Naive thymus-derived CD4-positive, alpha-beta T cell (primary cell): ENCODE measurements at places on chromosomes 16 and 17. TPM values are rescaled to one million over a fixed set of nuclear protein-coding genes. Genes with fewer than 3 reads are reported as not detected.

GRCh38 chr17:55224746-55225145 lies 40.0 kb upstream of the HLF start:
- no peak for DNase-seq

The RNF43 gene
- total RNA-seq, result 1.3 TPM

DNA sequence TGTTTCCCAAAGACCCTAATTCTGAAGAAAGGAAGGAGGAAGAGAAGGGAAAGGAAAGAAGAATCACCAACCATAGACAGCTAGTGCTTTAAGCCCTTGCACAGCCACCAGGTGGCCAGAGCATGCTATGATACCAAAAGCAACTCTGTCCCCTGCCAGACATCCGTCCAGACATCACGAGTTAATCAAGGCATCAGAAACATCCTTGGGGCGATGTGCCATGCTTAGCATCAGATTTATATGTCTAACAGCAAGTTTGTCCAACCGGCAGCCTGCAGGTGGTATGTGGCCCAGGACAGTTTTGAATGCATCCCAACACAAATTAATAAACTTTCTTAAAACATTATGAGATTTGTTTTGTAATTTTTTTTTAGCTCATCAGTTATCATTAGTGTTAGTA lies 2.9 kb upstream of the CRYBA1 start:
- DNase-seq, result no peak

- DNase-seq, result no peak
Observed at GRCh38 chr16:15521758-15522509, 87.5 kb downstream of the BMERB1 start.

GRCh38 chr16:73142053-73142854 lies 94.3 kb upstream of the ZFHX3 start:
- DNase-seq, result no peak
